ENCODE measurements at places on chromosomes 7 and 10. TPM values are rescaled to one million over a fixed set of nuclear protein-coding genes. Genes with fewer than 3 reads are reported as not detected.

GRCh38 chr7:117015258-117016184 is 62.2 kb downstream of the ST7 start:
- peaks cover 23% of the 10 kb centered on the region for H3K4me1 ChIP-seq
- no peaks in the 10 kb centered on the region for H3K27me3 ChIP-seq
- no peak overlapping the region for H3K27ac ChIP-seq
- peak overlapping the region; percentile 47 for H3K4me3 ChIP-seq
- H3K36me3 ChIP-seq: peaks cover 4% of the 10 kb centered on the region
- no peak for ATAC-seq

FAM25A gene
- not detected for total RNA-seq

SLC16A9 gene
- total RNA-seq: 2.2 TPM

PPP1R17 gene
- not detected for total RNA-seq

- ATAC-seq: no peak
- H3K4me1 ChIP-seq: no peaks in the 10 kb centered on the region
- peaks cover 30% of the 10 kb centered on the region for H3K27me3 ChIP-seq
- H3K27ac ChIP-seq: no peak overlapping the region
- H3K36me3 ChIP-seq: no peaks in the 10 kb centered on the region
Observed at GRCh38 chr10:58457761-58458616, 54.7 kb upstream of the BICC1 start.

ADCYAP1R1 gene
- not detected for total RNA-seq

Measured in activated T-helper 17 cell treated with anti-CD3 and anti-CD28 coated beads, Interleukin-2, amount 50 U/mL, for 72 hours (primary cell).